NCI-H1694 (cell line): ENCODE measurements at places on chromosomes 5 and 9.

GRCh38 chr5:125499636-125500332 is 753.3 kb upstream of the ZNF608 start:
- no peak for DNase-seq

DNA sequence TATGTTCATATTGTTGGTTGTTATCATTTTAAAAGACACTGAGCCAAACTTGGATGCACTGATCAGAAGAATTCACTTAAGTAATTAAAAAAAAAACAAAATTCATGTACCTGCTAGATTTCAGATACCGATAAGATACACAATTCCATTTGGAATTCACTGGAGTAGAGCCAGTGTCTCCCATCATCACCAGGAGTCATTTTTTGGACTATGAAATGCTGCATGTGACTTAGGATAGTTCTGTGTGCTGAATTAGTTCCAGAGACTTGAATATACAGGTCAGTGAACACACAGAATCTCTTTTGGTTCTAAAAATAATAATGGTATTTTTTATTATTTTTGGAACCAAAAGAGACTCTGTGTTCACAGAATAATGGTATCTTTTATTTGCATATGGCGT is 482.6 kb upstream of the PIK3R1 start:
- DNase-seq = no peak

DNA sequence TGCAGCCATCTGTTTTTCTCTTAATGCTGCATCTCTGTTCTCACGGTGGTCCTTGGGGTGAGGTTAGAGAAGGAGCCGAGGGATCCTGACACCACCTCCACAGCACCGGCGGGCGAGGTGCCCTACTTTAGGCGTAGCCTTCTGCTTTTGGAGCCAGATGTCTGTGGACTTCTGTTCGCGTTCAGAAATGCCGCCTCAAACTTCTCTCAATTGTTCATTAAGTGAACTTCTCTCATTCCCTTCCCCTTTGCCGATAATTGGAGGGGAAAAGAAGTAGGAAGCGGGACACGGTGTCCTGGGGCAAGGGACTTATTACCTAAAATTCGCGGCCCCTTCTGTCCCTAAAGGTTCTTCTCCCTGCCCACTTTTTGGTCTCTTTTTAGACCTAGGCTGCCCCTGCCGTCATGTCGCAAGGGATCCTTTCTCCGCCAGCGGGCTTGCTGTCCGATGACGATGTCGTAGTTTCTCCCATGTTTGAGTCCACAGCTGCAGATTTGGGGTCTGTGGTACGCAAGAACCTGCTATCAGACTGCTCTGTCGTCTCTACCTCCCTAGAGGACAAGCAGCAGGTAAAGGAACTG is 455 bp downstream of the KIF20A start:
- no peak for DNase-seq

- no peak for DNase-seq
Measured at GRCh38 chr5:56659971-56660370, 155.4 kb upstream of the MAP3K1 start.

DNA sequence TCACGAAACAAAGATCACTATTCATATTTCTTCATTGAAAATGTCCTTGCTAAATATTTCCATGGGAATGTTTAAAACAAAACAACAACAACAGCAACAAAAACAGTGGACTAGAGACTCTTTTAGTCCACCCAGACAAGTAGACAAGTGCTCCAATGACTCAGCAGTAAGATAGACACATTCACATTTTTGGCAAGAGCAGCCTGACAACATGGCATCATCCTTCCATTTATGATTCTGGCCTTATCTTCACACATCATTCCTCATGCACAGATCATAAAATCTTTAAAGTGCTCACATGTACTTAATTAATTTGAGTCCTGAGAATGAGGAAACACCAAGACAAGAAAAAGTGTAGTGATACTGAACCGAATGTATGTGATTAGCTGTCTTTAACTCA is 132.6 kb upstream of the PDE4D start:
- no peak for DNase-seq
